Fibroblast of the conjunctiva (primary cell): ENCODE measurements at places on chromosomes 1 and 21.

- DNase-seq = peak; percentile 81
Measured at GRCh38 chr1:156892190-156893047, 1.1 kb upstream of the PEAR1 start.

- no peak for DNase-seq
Measured at GRCh38 chr1:217917281-217917887, 286.2 kb downstream of the SPATA17 start.

- no peak for DNase-seq
Measured at GRCh38 chr1:42928859-42929258, 29.8 kb downstream of the SLC2A1 start.

- no peak for DNase-seq
Measured at GRCh38 chr1:202365092-202365815, 16.8 kb downstream of the PPP1R12B start.

DNA sequence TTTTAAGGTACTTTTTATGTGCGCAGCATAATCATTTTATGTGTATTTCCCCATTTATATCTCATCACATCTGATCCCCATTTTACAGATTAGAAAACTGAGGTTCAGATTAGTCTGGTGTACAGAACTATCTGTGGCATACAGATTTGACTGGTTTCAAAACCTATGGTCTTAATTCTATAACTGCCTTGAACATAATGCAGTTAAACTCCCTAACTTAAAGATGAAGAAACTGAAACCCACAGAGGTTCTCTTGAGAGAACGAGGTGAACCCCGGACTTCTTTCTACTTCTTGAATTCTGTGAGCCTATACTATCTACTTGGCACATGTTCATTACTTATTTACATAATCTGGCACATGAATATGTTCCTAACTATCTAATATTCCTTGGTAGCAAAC lies 479.1 kb downstream of the AGBL4 start:
- DNase-seq = no peak

DNA sequence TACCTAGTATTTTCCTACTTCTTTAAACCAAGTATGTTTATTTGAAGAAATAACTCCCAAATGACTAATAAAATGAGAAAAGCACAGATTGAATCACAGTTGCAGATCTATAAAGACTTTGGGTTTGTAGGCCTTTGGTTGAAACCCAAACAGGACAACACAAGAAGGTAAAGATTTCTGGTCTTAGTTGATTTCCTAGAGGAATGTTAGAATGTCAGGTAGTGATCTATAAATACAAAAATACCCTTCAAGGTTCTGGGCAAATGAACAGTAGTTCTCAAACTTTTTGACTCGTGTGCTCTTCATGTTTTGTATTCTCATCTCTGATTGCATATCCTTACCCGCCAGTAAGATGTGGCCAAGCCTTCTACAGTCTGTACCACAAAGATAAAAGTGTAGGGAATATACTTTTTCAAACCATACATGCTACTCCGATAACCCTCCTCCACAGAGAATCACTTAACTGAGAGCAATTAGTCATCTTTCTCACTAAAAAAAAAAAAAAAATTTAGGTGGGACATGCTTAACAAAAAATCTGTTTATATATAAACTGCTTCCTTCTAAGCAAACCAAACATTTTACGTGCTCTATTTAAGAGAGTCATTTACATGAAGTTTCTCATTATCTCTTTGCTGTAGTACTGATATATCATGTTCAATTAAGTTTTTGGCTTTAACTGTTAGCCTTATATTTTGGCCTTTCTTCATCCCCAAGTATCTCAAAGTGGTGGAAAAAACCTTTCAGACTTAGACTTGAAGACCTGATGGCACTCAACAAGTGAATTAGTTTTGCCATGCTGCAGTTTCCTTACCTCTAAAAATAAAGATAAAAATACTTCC lies 36.0 kb downstream of the CNIH4 start:
- no peak for DNase-seq

GRCh38 chr1:232018231-232019025 lies 391.8 kb downstream of the DISC1 start:
- no peak for DNase-seq

DNA sequence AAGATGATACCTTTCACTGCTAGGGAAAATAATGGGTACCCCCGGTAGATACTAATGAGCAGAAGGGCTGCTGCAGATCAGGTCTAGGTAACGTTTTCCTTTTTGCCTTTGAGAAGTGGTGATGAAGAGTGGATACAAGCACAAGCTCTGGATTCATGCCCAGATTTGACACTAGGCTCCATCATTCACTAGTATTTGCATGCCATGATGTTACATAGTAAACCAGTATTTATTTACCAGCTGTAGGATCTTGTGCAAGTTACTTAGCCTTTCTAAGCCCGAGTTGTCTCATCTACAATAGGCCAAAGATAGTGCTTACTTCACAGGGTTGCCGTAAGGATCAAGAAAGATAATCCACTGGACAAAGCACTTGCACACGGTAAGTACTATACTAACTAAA lies 14.2 kb downstream of the PTPN14 start:
- no peak for DNase-seq

- no peak for DNase-seq
Measured at GRCh38 chr1:41425369-41425768, 59.1 kb downstream of the EDN2 start.

GRCh38 chr21:16969636-16970035 lies 543.2 kb upstream of the CXADR start:
- no peak for DNase-seq

GRCh38 chr1:226688056-226688748 lies 50.9 kb downstream of the ITPKB start:
- no peak for DNase-seq

- no peak for DNase-seq
Measured at GRCh38 chr1:231684356-231685244, 58.0 kb downstream of the DISC1 start.
